ENCODE measurements at places on chromosomes 1 and 21.

GRCh38 chr1:36524359-36525062 lies 41.8 kb upstream of the CSF3R start:
- no peak for DNase-seq

DNA sequence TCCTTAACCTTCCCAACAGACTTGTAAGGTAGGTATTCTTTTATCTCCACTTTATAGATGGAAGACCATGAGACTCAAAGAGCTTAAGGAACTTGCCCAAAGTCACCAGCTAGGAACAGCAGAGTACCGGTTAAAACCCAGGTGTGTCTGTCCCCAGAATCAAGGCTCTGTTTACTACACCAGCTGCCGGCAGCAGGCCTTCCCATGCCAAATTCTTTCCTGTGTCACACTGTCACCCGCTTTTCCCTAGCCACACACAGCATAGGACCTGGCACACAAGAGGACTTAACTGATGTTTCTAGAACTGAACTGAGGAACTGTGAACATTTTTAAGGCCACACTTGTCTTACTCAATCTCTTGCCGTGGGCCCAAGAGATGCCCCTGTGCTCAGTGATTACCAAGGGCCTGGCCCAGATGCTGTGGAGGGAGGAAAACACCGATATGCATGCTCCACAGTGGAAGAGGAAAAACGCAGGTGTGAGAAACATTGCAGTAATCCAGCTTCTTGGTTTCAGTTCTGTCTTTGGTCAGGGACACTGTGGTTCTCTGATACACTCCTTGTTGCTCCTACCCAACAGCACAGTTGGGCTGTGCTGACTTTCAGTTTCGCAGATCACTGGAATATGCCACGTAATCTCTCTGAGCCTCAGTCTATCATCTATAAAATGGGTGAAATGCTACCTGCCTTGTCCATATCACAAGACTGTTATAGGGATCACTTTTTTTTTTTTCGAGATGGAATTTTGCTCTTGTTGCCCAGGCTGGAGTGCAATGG lies 13.9 kb upstream of the LY9 start:
- DNase-seq = no peak

DNA sequence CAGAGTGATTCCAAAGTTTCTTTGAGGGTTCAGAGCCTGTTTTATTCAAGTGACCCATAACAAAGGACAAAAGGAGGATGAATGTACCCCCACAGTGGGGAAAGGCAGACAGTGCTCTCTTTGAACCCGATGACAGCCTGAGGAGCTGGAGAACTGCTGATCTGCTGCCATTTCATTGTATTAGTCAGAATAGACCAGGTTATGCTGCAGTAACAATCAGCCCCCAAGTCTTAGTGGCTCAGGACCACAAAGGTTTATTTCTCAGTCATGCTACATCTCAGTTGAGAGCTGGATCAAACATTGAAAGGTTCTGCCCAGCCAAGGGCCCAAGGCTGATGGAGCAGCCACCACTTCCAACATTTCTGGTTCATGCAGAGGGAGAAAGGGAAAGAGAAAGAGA lies 88.9 kb downstream of the HUNK start:
- no peak for DNase-seq

DNA sequence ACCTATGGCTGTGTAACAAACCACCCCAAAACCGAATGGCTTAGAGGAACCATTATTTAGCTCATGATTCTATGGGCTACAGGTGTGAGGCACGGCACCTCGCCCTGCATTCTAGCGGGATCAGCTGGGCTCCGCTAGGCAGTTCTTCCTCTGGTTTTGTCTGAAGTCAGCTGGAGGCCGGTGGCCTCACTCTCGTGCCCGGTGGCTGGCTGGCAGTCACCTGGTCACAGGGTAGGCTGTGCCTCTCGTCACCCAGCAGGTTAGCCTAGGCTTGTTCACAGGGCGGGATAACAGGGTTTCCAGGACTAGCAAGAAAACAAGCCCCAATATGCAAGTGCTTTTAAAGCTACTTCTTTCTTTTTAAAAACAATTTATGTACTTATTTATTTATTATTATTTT lies 16.3 kb upstream of the AGPAT3 start:
- DNase-seq = no peak

GRCh38 chr1:219312967-219313366 lies 139.3 kb downstream of the LYPLAL1 start:
- DNase-seq = no peak

DNA sequence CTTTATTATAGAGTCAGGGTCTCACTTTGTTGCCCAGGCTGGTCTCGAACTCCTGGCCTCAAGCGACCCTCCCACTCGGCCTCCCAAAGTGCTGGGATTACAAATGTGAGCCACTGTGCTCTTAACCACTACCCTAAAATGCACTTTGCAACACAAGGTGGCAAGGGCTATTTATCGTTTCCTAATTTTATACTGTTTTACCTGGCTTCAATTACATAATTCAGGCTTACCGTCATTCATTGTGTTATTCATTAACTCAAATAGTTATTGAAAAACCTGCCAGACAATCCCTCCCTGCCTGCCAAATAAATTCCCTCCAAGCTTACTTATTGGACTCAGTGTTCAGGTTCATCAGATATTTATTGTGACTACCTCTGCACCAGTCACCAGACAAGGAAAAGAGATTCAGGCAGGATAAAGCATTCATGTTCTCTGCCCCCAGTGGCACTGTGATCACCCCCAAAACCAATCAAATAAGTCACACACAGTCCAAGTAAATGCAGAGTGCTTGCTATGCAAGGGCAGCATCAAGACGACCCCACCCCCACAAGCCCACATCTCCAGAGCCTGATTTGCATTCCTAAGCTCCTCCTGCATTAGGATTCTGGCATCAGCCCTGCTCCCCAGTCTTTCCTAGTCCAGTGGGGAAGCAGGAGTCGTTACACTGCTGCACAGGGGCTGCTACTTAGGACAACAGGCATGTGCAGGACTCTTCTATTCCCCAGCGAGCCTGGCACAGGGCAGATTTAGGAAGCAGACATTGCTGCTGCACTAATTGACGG lies 8.1 kb downstream of the PAQR7 start:
- no peak for DNase-seq

DNA sequence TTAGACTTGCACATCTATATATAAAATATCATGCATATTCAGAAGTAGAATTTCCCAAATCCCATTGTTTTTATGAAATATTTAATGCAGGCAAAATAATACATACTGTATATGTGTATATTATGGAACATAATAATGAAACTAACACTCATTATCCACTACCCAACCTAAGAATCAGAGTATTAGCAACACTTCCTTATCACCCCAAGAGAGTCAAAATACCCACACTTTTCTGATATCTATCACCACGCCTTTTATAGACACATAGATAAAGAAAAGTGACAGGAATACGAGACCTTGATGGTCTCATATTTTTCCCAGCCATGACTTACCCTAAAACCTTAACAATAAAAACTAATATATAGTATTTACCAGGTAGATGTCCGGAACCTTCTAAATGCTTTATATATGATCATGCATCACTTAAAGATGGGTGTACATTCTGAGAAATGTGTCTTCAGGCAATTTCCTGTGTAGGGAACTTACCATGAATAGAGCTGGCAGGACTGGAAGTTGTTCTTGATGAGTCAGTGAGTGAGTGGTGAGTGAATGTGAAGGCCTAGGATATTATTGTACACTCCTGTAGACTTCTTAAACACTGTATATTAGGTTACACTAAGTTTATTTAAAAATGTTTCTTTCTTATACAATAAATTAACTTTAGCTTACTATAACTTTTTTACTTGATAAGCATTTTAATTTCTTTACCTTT lies 45.5 kb downstream of the TNFSF4 start:
- DNase-seq = no peak

DNA sequence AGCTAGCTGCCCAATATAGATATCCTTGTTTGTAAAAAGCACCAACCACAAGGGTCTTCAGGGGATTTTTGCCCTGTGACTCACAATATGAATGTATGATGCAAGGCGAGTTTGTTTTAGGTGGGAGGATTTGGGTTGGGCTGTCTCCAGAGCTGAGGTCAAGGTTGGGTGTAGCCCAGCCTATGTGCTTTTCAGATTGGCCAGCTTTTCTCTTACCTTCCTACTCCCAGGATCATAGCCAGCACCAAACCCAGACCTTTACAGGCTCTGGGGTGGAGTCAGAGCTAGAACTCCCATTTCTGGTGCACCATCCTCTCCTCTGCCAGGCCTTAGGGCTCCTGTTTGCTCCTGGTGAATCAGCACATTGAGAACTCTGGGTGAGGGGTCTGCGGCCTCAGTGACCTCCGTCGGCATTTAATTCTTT lies 55.6 kb upstream of the GCLM start:
- no peak for DNase-seq

- no peak for DNase-seq
These were observed 3.7 kb downstream of the SYT6 start for GRCh38 chr1:114150016-114150415.

GRCh38 chr1:246708166-246708565 lies 16.0 kb upstream of the SCCPDH start:
- no peak for DNase-seq

- DNase-seq = no peak
These were observed 4.3 kb downstream of the GPR153 start for GRCh38 chr1:6256645-6257044.

GRCh38 chr21:15441992-15442391 lies 287.8 kb upstream of the USP25 start:
- DNase-seq = no peak

- no peak for DNase-seq
These were observed 31.4 kb upstream of the S1PR1 start for GRCh38 chr1:101205457-101205856.
